ENCODE measurements at places on chromosomes 13 and 19. TPM values are rescaled to one million over a fixed set of nuclear protein-coding genes. Genes with fewer than 3 reads are reported as not detected.

DNA sequence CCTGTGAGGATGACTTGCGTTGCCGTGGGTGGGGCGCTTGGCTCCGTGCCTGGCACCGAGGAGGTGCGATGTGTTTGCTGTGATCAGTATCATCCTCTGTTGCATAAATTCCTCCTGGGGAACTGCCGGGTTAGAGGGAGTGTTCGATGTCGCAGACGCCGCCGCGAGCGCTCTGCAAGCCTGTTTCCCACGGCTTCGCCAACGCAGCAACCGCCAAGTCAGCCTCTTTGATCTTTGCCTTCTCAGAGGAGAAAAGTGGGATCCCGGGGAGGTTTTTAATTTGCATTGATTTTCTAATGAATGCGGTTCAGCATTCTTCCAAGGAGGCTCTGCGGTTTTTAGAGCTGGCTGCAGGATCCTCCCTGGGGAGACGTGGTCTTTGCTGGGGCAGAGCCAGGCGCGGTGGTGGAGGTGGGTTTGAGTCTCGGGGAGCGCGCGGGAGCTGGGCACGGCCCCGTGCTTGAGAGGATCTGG, 7.6 kb downstream of the GPR32 start:
- H3K27me3 ChIP-seq: peaks cover 50% of the 10 kb centered on the region
- peaks cover 6% of the 10 kb centered on the region for H3K4me1 ChIP-seq
- no peak overlapping the region for H3K4me3 ChIP-seq
- no peaks in the 10 kb centered on the region for H3K36me3 ChIP-seq
- DNase-seq: no peak

DNA sequence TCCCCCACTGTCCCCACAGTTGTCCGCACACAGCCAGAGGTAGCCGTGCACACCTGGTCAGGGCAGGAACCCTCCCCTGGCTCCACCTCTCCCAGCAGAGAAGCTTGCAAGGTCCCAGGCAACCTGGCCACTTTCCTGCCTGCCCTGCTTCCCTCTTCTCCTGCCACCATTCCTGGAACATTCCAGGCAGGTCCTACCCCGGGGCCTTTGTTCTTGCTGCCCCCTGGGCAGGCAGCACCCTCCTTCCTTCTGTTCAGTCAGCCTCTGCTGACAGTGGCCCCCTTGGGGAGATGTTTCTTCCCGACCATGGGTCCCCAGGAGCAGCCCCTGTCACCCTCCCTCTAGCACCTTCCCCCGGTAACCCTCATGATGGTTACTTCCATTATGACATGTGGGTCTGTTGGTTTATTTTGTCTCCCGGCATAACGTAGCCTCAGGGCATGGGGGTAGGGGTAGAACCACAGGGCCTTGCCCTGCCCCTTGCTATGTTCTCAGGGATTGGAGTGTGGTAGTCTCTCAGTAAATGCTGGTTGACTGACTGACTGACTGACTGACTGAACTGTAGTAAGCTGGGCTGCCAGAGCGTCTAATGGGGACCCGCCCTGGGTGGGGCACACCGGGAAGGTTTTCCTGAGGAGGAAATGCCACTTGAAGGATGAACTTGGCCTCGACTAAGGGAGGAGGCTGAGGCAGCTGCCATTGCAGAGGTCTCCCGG, 10.8 kb downstream of the PAK4 start:
- no peaks in the 10 kb centered on the region for H3K36me3 ChIP-seq
- H3K4me3 ChIP-seq: no peak overlapping the region
- H3K4me1 ChIP-seq: peaks cover 2% of the 10 kb centered on the region

The PTOV1 gene
- total RNA-seq: 127 TPM

The NPHS1 gene
- not detected for total RNA-seq

- H3K36me3 ChIP-seq: no peaks in the 10 kb centered on the region
- no peak for DNase-seq
- H3K4me3 ChIP-seq: no peak overlapping the region
- no peaks in the 10 kb centered on the region for H3K4me1 ChIP-seq
- H3K27me3 ChIP-seq: no peaks in the 10 kb centered on the region
- H3K27ac ChIP-seq: no peak overlapping the region
Observed at GRCh38 chr13:108830916-108831315, 201.5 kb downstream of the MYO16 start.

The TMEM86B gene
- 11.8 TPM for total RNA-seq

- H3K4me3 ChIP-seq: no peak overlapping the region
- DNase-seq: no peak
- no peaks in the 10 kb centered on the region for H3K36me3 ChIP-seq
- no peaks in the 10 kb centered on the region for H3K27me3 ChIP-seq
- H3K4me1 ChIP-seq: no peaks in the 10 kb centered on the region
Observed at GRCh38 chr13:49958321-49958720, 22.2 kb upstream of the SPRYD7 start.

DNA sequence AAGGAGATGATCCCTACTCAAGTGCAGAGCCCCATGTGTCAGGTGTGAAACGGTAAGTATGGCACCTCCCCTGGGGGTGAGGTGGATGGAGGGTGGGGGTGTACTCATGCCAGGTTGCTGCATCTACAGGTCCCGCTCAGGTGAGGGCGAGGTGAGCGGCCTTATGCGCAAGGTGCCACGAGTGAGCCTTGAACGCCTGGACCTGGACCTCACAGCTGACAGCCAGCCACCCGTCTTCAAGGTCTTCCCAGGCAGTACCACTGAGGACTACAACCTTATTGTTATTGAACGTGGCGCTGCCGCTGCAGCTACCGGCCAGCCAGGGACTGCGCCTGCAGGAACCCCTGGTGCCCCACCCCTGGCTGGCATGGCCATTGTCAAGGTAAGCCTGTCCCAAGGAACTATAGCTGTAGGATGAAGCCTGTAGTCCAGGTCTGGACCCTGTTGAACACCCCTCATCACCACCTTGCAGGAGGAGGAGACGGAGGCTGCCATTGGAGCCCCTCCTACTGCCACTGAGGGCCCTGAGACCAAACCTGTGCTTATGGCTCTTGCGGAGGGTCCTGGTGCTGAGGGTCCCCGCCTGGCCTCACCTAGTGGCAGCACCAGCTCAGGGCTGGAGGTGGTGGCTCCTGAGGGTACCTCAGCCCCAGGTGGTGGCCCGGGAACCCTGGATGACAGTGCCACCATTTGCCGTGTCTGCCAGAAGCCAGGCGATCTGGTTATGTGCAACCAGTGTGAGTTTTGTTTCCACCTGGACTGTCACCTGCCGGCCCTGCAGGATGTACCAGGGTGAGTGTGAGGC, 5.2 kb downstream of the TRIM28 start:
- H3K27me3 ChIP-seq: no peaks in the 10 kb centered on the region
- H3K4me1 ChIP-seq: peaks cover 46% of the 10 kb centered on the region
- H3K27ac ChIP-seq: no peak overlapping the region

All from CD4-positive, alpha-beta T cell (primary cell).